Heart left ventricle (tissue), 16 donors: ENCODE measurements at places on chromosomes 7 and 10.

DNA sequence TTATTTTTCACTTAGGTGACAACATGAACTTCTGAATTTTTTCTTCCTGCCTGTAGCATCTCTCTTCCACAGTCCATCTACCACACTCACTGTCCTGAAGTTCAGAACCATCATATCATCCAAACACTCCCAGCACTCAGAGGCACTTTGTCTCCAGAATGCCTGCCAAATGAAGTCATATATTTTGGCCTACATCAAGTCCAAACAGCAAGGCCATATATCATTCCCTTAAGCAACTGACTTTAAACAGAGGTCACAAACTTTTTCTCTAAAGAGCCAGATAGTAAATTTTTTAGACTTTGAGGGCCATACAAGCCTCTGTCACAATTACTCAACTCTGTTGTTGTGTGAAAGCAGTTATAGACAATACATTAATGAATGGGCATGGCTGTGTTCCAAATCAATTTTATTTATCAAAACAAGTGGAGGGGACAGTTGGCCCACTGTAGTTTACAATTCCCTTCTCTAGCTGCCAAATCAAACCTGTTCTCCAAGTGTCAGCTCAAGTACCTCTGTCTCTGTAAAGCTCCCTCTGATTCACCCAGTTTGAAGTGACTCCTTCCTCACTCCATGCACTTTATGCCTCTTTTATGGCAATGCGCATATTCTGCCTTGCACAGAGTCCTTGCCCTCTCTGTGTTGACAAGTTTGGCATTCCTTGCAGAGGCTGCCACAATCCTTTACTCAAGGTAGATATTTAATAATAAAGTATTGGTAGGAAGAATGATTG lies 305.7 kb downstream of the FZD1 start:
- DNase-seq, result no peak

DNA sequence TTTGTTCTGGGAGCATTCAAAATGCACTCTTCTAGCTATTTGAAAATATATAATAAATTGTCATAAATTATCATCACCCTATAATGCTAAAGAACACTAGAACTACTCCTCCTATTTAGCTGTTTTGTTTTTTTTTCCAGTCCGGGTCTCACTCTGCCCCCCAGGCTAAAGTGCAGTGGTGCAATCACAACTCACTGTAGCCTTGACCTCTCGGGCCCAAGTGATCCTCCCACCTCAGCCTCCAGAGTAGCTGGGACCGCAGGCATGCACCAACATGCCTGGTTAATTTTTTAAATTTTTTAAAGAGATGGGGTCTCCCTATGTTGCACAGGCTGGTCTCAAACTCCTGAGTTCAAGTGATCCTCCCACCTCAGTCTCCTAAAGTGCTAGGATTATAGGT lies 41.1 kb upstream of the MTPAP start:
- DNase-seq, result no peak

- DNase-seq, result no peak
These were observed 103.8 kb downstream of the ATE1 start for GRCh38 chr10:121823993-121824463.

DNA sequence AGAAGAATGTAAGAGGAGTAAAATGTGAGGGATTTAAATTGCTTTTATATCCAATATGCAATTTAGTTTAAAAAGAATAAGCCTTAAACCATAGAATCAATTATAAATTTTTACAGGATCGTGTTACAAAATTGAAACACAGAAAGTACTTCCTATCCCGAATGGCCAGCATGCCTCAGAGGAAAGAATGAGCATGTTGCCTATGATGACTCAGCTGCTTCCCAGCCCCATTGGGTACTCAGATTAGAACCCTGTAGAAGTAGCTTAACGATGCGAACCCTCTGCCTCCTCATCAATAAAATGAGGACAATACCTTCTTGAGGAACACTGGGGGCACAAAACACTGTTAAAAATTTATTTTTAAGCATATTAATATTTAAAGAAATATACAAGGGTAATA lies 113.4 kb upstream of the CDK1 start:
- no peak for DNase-seq

DNA sequence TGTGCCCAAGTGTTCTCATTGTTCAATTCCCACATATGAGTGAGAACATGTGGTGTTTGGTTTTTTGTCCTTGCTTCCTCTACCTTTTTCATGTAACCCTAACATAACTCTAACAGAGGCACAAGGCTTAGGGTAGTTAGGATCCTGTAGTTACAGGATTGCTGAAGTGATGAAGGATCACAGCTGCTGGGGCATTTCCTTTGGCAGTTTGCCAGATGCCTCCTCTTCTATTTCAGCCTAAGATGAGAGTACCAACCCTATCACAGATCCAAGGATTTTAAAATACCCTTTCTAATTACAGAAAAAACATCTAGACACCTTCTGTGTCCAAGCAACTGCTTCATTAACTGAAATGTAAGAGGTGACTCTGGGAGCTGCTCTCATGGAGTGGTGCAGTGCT lies 141.7 kb upstream of the COL1A2 start:
- DNase-seq, result no peak

DNA sequence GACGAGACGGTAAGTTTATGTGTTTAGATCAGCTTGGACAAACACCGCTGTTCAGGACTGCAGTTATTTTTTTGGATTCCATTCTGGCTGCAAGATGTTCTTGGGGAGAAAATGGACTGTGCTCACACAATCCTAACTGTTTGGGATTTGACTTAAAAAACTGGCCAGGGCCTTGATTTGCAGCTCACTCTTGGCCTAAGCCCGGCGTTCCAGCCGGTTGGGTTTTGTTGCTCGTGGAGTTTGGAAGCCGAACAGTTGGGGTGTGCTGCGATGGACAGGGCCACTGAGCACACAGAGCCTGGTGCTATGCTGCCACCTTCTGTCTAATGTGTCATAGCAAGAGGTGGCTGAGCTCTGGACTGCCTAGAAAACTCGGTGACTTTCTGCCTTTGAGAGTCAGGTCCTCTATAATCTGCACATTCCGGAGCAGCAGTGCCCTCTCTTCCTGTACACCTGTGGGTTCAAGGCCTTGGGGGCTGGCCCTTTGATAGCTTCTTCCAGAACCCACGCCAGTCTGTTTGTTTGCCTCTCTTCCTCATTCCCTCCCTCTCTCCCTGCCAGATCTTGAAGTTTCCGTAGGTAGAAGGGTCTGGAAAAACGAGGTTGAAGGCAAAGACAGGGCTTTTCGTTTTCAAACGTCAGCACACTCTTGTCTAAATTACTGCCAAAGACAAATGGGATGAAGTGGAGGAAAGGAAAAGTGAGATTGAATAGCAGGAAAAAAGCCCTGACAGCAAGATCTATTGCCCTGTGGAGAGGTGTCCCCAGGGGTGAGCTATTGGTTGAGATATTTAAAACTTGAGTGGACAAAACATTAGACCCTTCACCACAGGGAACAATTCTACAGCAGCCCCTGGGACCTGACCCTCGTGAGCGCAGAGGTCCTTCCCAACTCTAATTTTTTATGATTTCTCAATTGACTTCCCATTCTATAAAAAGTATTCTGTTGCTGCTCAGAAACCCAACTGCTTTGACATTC lies 167.5 kb upstream of the HABP2 start:
- peak; percentile 83 for DNase-seq
